ENCODE measurements at places on chromosomes 3 and 15.

DNA sequence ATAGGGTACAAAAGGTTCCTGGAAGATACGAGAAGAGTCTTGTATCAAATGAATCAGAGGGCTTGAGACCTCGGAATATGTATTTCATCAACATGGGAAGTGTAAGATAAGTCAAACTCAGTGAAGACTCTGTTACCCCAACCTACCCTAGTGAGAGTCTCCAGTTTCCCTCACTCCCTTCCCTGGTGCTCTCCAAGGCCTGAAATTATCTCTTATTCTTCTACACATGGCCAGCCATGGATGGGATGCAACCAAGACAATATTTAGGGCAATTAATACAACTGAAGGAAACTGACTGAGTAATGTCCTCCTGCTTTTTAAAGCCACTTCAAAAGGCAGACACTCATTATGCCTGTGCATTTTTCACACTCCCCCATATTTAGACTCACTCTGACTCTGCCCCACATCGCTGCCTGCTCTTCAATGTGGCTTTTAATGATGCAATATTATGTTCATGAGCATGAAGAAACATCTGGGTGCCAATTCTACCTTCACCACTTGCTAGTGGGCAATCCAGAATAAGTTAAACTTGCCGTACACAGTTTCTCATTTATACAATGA, 137.1 kb upstream of the THBS1 start:
- DNase-seq: no peak

DNA sequence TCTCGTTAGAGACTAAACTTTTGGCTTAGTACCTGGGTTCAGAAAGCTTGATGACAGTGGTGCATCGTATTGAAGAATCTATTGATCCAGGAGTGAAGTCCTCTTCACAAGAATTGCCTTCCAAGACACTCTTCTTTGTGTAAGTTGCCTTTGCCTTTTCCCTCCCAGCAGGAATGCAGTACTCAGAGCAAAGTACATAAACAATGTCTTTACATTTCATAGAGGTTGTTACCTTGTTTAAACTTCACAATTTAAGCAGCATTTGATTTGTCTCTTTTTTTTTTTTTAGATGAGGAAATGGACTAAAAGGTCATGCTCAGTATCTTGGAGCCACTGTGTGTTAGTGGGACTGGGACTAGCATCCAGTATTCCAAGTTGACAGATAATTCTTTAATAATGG, 9.9 kb downstream of the RAB7A start:
- no peak for DNase-seq

DNA sequence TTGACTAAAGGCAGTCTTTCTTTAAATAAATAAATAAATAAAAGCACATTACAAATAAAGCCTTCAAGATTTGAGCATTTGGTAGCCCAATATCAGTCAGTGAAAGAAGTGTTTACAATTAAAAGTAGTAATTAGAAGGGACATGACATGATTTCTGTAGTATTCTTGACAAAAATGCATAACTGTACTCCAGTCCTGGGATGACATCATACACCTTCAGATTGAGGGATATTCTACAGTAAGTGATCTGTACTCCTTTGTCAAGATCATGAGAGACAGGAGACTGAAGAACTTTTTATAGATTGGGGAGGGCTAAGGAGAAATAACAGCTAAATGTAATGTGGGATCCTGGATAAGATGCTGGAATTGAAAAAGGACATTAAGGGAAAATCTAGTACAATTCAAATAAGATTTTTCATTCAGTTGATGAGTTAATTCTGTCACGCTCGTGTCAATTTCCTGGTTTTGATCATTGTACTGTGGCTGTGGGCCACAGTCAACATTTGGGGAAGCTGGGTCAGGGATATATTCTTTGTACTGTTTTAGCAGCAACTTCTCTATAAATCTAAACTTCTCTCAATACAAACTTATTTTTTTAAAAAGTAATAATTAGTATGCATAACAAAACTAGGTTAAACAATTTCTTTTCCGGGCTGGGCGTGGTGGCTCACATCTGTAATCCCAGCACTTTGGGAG, 314.8 kb downstream of the PTPRG start:
- DNase-seq: no peak

DNA sequence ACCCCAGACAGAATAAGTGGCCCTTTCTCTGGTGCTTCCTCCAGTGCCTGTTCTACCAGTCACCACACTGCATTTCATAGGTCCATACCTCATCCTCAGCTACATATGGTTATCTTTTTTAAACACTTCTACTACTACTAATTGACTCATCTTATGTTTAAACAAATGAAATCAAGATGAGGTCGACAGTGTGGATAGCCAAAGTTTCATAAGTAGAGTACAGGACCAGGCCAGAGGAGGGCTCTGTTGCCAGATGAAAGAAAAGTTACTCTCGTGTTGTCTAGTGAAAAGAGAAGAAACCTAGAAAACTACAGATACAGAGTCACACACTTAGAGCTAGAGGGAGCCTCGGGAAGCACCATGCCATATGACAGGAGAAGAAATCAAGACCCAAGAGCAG, 296.1 kb downstream of the VPS13C start:
- no peak for DNase-seq

- DNase-seq: no peak
Observed at GRCh38 chr3:69248436-69248835, 126.0 kb upstream of the LMOD3 start.

Measured in hematopoietic multipotent progenitor cell treated with erythropoietin and hydrocortisone succinate and interleukin-3 and kit ligand, for 4 days (in vitro differentiated cells).